Activated CD4-positive, alpha-beta T cell treated with anti-CD3 and anti-CD28 coated beads, Interleukin-2, amount 10 ng/mL, durations not matched to agents 24 days and 14 days (primary cell): ENCODE measurements at places on chromosomes 5 and 9. TPM values are rescaled to one million over a fixed set of nuclear protein-coding genes. Genes with fewer than 3 reads are reported as not detected.

DNA sequence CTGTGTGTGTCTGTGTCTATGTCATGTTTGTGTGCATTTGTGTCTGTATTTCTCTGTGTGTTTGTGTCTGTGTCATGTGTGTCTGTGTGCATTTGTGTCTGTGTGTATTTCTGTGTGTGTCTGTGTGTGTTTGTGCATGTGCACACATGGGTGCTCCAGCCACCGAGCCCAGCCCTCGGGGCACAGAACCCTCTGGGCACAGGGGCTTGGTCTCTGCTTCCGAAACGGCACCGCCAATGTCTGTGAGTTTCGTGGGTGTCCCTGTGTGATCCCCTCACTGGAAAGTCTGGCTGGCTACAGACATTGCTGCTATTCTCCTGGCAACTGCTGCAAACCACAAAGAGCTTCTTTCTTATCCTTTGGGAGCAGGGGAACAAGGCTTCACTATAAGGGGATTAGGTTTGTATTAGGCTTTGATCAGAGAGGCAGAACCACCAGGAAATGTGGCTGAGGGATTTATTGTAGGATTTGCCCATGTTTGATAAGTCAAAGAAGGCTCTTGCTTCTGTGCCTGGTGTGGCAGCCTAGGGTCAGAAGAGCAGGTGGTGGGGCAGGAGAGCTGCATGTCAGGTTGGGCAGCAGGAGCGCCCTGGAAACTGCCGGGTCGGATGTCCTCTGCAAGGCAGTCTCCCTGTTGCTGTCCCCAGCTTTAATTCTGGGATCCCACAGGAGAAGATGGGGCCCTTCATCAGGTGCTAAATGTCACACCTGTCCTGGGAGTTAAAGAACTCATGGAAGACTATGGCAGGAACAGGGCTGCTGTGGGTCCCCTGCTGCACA lies 39.6 kb upstream of the FCN1 start:
- no peak overlapping the region for H3K4me3 ChIP-seq
- no peaks in the 10 kb centered on the region for H3K36me3 ChIP-seq
- no peak for DNase-seq
- no peak overlapping the region for H3K27ac ChIP-seq

DNA sequence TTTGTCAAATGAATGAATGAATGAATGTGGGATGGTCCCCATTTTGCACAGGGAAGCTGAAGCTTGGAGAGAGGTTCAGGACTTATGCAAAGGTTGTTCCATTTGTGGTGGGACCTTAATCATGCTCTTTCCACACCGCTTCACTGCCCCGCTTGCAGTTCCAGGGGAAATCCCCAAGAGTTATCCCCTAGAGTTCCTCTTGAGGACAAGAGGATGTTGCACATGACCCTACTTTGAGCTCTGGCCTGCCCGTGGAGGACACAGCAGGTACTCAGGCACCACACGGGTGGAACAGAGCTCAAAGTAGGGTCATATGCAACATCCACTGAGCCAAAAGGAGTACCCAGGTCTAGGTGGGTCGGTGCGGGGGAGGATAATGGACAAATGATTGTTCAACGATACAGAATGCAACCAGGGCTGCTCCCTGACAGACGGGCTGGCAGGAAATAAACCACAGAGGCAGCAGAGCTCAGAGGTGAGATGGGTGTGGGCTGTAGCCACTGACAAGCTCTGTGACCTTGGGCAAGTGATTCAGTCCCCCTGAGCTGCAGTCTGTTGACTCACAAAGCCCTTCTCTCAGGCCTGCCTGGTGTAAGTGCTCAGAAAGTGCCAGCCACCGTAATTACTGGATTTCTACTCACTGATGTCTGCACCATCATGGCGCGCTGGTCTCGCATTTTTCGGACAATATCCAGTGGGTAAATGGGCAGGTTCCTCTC lies 60.3 kb upstream of the EPB41L4B start:
- no peak for DNase-seq
- no peaks in the 10 kb centered on the region for H3K36me3 ChIP-seq
- H3K27me3 ChIP-seq: peaks cover 4% of the 10 kb centered on the region
- no peak overlapping the region for H3K4me3 ChIP-seq

- peaks cover 50% of the 10 kb centered on the region for H3K4me1 ChIP-seq
- no peak overlapping the region for H3K4me3 ChIP-seq
- H3K36me3 ChIP-seq: peaks cover 3% of the 10 kb centered on the region
- peaks cover 4% of the 10 kb centered on the region for H3K27me3 ChIP-seq
Measured at GRCh38 chr5:54741711-54742110, 224.2 kb downstream of the SNX18 start.

DNA sequence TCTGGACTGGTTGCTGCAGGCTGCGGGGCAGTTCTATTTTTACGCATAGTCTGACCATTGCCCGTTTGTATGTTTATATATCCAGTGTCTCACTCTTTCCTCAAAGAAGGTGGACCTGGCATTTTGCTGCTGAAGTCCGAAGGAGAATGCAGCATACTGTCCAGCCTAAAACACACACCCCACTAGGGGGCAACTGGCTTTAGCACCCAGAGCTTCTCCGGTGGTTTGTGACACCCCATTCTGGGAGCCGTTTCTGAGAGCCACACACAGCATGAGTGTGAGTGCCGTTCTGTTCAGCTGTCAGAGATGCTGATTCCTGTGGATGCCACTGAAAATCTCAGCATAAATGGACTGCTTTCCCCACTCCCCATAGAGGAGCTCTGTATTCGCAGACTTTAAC lies 290.5 kb upstream of the TAS2R1 start:
- no peak overlapping the region for H3K27ac ChIP-seq
- H3K4me1 ChIP-seq: no peaks in the 10 kb centered on the region
- no peak for DNase-seq
- H3K4me3 ChIP-seq: no peak overlapping the region
- peaks cover 2% of the 10 kb centered on the region for H3K36me3 ChIP-seq

- no peaks in the 10 kb centered on the region for H3K27me3 ChIP-seq
- DNase-seq: no peak
- H3K36me3 ChIP-seq: no peaks in the 10 kb centered on the region
- no peak overlapping the region for H3K27ac ChIP-seq
Measured at GRCh38 chr9:115305543-115305942, 187.6 kb upstream of the TNC start.

Gene CCNJL
- not detected in 2 replicates for total RNA-seq

Gene HAVCR2
- 70.0 and 73.1 TPM in 2 replicates for total RNA-seq

Gene ZDHHC11B
- total RNA-seq: not detected in 2 replicates
